ENCODE measurements at places on chromosomes 7 and 10.

DNA sequence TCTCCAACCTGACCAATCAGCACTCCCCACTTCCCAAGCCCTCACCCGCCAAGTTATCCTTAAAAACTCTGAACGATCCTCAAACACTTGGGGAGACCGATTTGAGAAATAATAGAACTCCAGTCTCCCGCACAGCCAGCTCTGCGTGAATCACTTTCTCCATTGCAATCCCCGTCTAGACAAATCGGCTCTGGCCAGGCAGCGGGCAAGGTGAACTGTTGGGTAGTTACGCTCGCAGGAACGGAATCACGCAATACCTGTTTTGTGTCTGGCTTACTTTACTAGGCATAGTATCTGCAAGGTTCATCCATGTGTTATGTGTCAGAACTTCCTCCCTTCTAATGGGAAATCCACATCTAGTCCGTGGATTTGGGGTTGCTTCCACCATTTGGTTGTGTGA, 271.7 kb downstream of the ZMYND11 start:
- DNase-seq: no peak

- no peak for DNase-seq
These were observed 97.1 kb downstream of the SH3PXD2A start for GRCh38 chr10:103758294-103758681.

GRCh38 chr7:95089414-95090315, 182.3 kb downstream of the PPP1R9A start:
- DNase-seq: no peak

DNA sequence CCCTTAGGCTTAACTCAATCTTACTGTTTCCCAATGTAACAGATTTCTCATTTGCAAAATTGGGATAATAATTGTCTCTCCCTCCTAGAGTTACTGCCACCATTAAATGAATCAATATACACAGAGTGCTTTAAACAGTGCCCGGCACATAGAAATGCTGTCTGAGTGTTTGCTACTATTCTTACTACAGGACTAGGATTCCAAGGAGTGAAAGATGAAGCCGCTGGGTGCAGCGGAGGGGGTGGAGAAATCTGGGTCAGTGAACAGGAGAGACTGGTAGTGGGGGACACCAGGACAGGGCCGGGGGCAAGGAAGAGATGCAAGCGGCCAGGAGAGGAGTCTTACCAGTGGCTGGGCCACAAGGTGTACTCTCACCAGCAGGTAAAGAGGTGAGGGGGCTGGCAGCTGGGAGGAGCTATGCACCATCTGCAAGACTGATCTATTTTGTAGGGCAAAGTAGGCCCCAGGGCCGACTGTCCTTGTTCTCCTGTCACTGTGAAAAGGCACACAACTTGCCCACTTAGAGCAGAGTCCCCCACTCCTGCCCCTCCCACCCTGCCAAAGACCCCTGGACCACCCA, 18.5 kb upstream of the PRRT4 start:
- no peak for DNase-seq

- DNase-seq: no peak
These were observed 120.7 kb upstream of the CARD11 start for GRCh38 chr7:3164380-3164792.

GRCh38 chr10:94417321-94417720, 15.0 kb downstream of the TBC1D12 start:
- no peak for DNase-seq

- DNase-seq: no peak
These were observed 2.2 kb upstream of the C10orf143 start for GRCh38 chr10:130112821-130113220.

- peak; percentile 18 for DNase-seq
These were observed 232.7 kb upstream of the TAC1 start for GRCh38 chr7:97499204-97499603.

DNA sequence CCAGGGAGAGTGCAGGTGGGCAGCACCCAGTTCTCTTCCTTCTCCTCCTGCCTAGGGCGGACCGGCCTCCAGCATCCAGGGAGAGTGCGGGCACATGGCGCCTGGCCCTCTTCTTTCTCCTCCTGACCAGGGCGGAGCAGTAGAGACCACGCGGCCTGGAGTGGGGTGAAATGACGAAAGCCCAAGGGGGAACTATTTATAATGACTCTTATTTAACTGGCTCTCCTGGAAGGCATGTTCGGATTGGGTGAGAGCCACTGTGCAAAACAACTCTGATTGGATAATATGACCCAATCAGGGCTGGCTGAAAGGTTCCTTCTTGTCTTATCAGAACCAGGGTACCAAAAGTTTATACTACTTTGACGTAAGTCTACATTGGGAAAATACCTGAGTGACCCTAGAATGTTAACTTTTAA, 63.1 kb downstream of the ZNF37A start:
- no peak for DNase-seq

DNA sequence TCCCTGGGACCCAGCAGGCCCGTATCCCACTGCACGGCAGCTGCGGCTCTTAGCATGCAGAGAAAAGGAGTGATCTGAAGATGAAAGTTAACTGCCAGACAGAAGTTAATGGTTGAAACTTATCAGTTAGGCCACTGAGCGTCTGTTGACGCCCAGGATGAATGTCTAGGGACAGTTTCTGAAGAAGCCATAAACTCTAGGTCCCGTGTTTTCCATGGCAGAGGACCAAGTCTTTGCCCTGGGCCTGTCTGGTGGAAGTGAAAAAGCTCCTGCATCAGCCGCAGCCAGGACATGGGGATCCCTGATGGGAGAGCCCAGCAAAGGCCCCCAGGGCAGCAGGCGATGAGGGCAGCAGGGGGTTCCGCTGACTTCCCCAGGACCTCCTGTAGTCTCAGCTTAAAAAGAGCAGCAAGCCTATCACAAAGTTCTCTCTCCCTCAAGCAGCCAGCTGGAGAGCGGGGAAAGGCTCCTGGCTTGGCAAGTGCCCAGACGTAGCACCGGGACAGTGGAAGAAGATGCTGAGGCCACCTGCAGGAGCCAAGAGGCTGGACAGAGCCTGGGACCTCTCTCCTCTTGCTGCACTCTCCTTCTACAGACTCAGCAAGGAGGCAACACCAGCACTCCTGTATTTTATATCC, 79.6 kb downstream of the TNS3 start:
- no peak for DNase-seq

GRCh38 chr7:80876894-80877414, 41.9 kb downstream of the SEMA3C start:
- DNase-seq: no peak

- no peak for DNase-seq
These were observed 266.4 kb upstream of the LRGUK start for GRCh38 chr7:133860628-133861335.

DNA sequence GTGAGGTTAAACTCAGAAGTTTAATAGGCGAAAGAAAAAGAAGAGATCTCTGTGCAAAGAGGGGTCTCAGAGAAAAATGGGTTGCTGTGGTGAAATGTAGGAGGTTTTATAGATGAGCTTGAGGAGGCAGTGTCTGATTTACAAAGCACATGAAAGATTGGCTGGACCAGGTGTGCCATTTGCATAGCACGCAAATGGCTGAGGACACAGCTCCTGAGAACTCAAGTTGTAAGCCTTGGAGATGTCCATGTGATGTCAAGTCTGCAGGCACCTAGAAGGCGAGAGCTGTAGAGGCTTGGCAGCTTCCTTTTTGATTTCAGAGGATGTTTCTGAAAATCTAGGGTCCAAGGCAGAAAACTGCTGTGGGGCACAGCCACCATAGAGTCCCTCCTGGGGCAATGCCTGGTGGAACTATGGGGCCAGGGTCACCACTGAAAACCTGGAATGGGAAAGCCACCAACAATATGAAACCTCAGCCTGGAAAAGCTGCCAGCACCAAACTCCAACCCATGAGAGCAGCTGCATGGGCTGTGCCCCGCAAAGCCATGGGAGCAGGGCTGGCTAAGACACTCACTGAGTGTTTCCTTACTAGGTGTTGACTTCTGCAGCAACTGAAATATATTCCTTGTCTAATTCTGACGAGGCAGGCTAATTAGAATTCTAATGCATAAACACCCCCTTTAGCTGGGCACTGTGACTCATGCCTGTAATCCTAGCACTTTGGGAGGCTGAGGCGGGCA, 96.9 kb upstream of the TNS3 start:
- no peak for DNase-seq

- DNase-seq: no peak
These were observed 65.0 kb upstream of the PLXNA4 start for GRCh38 chr7:132641238-132641637.

DNA sequence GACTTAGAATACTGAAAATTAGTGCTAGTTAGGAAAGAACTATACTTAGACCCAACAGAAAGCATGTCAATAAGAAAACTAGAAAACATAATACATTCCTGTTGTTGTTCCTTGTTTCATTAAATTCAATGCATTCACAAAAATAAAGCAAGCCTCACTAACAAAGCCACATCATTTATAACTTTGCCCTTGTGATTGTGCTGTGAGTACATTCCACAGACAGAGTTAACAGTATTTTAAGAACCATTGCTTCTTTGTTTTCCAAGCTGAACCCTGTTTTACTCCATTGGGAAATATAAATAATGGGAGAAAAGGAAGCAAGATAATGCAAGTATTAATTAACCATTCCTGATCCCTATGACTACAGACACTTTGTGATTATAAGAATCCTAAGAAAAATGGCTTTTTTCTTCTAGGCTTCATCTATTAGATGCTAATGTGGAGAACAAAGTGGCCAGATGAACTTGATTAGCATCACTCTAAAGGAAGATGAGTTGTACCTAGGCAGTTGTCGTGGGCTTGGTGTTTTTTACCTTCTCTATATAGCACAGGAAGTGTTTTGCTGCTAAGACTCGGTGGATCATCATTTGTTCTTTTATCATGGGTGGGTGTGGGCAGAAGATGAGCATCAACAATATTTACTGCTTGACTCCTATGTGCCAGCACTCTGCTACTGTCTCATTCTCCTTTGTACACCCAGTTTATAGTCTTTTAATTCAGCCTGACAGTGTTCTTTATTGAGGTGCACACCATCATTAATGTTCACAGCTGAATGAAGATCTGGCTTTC, 34.2 kb upstream of the ZNRF2 start:
- DNase-seq: no peak

DNA sequence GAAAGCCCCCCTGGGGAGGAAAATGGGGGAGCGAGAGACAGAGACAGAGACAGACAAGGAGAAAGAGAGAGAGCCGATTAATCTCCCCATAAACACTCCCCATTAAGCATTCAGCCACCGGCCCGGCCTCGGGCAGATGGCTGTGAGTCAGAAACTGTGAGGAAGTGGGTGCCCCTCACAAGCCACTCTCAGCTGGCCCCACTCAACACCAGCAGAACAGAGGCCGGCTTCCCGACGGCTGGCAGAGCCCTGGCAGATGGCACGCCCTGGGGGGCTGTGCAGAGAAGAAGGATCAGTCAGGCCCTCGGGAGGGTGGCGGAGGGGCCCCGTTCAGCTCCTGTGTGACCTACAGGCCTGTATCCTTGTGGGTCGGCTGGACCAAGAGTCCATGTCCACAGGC, 41.2 kb downstream of the CAMK2B start:
- no peak for DNase-seq

GRCh38 chr7:86012971-86013370, 630.7 kb upstream of the GRM3 start:
- DNase-seq: no peak

DNA sequence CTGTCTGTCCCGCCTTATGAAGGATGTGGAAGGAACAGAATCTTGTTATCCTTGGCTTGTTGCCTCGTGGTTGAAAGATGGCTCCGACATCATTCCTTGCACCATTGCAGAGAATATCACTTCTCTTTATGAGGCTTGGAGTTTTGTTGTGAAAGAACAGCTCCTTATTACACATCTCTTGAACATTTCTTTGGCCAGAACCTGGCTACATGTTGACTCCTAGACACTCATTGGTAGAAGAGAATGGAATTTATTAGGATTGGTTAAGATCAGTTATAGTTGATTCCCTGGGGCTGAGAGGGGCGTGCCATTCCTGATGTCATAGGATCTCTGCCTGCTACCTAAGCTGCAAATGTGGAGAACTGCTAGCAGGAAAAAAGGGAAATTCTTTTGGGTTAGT, 180.5 kb upstream of the CTBP2 start:
- DNase-seq: no peak

DNA sequence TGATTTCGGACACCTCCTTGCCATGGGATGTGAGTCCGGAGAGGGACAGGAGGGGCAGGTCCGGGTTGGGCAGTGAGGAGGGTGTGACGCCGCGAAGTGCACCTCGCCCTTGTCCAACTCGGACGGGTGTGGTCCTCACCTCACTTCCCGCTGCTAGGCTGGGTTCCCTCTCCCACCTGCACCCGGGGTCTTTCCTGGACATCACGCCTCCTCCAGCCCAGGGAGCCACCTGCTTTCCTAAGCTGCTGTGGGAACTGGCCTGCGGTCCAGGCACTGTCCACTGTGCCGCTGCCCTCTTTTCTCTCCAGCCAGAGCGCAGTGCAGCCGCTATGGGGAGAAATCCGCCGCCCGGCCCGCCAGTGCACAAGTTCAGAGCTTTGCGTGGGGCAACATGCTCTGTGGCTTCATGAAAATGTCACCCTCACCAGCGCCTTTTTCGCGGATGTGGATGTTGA, 45.0 kb upstream of the ZNF716 start:
- DNase-seq: no peak

DNA sequence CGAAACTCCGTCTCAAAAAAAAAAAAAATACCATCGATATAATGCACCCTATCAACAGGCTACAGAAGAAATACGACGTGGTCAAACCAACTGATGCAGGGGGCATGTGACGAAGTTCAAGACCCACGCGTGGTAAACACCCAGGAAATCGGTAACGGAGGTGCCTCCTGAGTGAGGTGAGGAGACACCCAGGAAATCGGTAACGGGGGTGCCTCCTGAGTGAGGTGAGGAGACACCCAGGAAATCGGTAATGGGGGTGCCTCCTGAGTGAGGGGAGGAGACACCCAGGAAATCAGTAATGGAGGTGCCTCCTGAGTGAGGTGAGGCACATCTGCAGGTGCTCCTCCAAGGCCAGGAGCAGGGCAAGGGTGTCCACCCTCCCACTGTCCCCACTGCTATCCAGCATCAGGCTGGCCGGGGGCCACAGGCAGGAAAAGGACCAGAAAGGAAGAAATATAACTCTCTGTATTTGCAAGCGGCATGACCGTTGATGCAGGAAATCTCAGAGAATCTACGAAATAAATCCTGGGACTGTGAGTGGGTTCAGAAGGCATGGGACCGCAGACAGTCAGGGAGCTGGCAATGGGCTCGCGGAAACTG, 10.7 kb upstream of the GPR146 start:
- DNase-seq: no peak

DNA sequence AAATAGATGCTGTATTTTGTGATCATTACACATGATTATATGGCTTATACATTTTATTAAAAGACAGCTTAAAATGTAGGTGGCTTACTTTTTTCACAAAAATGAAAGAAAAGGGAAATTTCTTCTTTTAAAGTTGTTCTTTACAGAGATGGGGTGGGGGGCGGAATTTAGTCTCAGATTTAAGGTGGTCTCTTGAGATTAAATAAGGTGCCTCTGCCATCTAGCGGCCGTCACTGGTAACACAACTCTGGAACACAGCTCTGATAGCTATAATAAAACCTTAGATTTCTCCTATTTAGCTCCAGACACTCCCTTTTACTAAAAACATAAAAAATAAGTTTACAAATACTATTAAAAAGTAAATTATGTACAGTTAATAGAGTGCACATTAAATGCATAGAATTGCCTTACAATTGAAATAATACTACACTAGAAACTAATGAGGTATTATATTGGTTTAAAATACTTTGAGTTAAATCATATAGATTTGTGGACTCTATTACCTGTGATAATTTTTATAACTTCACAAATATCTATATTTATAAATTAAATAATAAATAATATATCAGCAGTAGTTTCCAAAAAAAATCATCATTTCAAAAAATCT, 210.9 kb downstream of the DGKB start:
- DNase-seq: peak; percentile 57

- no peak for DNase-seq
These were observed 17.8 kb downstream of the CRTAC1 start for GRCh38 chr10:98012644-98013043.
